ENCODE measurements at places on chromosomes 7 and 10.

GRCh38 chr7:20157456-20157855 lies 59.7 kb downstream of the MACC1 start:
- no peak for DNase-seq

DNA sequence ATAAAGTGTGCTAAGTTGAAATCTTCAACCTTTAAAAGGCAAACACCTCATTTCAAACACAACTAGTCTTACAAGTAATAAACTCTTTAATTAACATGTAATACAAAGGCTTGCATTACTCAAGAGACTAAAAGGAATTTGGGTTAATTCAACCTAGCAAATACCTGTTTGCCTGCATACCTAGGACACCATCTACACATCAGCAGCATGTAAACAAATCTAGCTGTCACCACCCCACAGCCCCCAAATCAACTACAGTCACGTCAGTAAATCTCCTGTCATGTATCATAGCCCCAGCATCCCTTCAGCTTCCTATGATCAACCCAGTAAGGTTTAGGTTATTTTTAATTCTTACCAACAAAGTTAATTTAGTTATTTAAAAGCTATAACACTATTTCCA lies 33.5 kb downstream of the ZNF800 start:
- DNase-seq: no peak

DNA sequence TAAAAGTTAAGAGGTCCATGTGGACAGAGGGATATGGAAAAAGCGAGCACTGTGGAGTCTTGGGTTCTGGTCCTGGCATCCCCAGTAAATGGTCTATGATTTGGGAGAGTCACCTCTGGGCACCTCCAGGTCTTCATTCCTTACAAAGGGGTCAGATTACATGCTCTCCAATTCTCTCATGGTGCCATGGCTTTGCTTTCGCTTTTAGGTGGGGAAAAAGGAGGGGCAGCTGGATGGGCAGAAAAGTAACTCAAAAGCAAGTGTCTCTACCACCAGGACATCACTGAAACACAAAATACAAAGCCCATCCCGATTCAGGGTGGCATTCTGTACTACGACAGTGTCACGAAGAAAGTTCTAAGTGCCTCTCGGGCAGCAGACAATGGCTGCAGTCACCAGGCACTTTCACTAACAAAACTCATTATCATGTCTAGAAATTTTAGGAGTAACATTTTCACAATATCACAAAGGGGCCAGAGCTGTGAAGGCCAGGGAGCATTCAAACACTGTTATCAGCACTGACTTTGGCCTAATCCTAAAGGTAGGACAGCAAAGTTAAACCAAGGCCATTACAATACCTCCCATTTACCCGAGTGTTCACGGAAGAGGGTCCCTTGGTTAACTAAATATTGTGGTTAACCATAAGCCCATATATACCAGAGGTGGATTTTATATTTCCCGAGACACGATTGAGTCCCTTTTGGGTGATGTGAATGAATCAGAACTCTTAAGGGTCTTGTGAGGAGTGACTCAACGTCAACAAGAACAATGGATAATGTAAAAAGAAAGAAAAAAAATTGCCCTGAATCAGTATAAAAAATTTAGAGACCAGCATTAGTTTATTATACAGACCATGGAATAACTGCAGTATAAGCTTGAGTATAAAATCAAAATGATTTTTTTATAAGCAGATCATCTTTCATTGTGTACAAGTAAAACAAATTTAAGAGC lies 2.5 kb downstream of the PSAP start:
- DNase-seq: no peak

- no peak for DNase-seq
Measured at GRCh38 chr7:148253629-148254028, 336.9 kb upstream of the C7orf33 start.

DNA sequence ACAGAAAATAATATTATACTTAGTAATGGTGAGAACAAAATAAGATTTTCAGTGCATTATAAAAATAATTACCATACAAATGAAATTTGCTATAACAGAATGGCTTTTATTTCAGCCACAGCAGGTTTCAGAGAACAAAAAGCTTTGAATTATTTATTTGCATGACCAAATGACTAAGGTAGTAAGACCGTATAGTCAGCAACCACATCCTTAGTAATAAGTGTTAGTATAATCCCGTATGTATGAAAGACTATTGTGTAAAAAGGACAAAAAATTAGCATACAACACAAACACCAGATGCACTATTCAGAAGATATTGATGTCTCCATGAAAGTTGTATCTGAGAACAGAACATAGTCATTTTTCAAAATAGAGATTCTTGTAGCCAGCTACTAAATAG lies 12.2 kb downstream of the PDZD8 start:
- DNase-seq: no peak

- DNase-seq: no peak
Measured at GRCh38 chr10:117539903-117540639, 2.5 kb upstream of the EMX2 start.

- no peak for DNase-seq
Measured at GRCh38 chr10:86757113-86757972, 924 bp downstream of the BMPR1A start.

DNA sequence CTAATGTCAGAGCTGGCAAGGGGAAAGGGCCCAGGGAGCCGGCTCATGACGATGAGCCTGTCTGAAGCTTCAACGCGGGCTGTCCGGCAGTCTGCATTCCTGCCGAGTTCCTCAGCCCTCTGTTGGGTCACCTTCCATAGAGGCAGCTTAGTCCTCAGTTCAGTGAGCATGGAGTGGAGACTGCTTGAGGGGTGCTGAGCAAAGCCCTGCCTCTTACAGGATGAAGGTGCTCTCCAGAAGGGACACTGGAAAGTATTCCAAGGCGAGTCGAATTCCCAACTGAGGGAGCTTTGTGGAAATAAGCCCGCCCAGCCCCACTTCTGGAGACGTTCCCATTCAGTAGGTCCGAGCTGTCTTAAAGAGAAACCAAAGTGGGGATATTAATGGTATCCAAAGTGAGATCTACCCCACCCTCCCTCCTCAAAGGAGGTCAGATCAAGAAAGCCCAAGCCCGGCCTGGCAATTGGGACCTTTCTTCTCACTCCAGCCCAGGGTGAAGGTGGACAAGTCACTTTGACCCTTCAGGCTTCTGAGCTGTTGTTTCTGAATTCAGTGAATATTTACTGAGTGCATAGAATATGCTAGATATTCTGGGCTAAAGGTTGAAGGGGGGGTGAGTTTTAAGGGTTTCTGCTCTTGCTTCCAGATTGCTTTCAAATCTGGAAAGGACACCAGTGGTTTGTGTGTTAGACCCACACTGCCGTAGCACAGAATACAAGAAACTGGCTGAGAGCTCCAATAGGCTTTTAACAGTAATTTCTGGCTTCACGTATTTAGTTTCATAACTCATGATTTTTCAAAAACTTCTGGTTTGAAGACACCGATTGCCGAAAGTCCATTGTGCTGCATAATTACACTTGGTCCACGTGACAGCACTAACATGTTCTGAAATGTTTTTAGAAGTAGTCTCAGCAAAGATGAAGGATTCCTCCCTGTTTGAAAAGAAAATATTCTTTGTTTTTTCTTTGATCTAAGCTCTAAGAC lies 3.5 kb downstream of the EGFR start:
- no peak for DNase-seq

GRCh38 chr7:134197345-134197744 lies 70.2 kb downstream of the LRGUK start:
- no peak for DNase-seq

DNA sequence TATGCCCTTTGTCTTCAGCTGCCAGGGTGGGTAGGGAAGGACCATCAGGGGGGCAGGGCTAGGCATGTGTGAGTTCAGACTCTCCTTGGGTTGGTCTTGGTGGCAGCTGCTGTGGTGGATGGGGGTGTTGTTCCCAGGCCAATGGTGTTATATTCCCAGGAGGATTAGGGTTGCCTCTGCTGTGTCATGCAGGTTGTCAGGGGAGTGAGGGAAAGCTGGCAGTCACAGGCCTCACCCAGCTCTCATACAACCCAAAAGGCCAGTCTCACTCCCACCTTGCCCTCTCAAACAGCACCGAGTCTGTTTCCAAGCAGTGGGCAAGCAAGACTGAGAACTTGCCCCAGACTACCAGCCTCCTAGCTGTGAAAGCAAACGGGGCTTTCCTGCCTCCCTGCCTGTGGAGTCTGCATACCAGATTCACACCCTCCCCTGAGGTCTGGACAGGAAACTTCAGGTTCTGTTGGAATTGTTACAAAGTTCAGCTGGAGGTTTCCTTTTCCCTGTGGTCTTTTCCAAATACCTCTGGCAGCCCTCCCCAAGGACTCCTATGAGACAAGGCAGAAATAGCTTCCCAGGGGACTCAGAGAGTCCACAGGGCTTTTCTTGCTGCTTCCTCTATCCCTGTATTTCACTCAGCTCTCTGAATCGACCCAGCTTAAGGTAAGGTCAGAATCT lies 1.4 kb downstream of the HYAL4 start:
- DNase-seq: no peak

DNA sequence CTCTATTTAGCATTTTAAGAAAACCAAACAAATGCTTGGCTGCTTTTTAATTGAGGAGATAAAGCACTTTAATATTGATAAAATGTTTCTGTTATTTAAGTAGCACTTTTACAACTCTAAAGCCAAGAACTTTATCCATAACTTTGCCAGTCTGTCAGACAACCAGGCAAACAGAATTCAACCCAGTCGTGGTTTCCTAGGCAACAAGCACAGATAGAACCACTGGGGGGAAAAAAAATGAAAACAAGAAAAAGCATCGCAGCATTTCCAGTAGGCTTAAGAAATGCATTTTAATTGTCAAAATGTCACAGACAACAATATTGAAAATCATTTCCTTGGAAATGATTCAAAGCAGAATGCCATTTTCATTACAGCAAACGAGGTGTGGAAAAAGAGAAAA lies 323.4 kb downstream of the PARD3 start:
- no peak for DNase-seq

- DNase-seq: no peak
Measured at GRCh38 chr7:151261529-151261928, 13.0 kb upstream of the SMARCD3 start.

DNA sequence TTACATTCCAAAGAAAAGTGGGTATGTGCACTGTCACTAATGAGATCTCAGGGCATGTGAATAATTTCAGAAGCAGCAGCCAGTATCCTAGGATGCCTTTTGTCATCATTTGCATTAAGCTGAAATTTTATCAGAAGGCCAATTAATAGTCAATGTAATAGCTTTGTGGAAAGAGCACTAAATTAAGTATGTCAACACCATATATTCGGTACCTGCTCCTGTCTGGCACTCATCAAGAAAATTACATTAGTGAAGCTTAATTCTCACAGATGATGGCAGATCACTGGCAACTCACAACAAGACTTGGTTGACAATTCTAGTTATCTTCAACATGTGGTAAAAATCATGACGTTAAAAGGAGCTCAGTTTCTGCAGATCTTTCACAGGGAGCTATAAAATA lies 271.4 kb downstream of the PARD3 start:
- no peak for DNase-seq

DNA sequence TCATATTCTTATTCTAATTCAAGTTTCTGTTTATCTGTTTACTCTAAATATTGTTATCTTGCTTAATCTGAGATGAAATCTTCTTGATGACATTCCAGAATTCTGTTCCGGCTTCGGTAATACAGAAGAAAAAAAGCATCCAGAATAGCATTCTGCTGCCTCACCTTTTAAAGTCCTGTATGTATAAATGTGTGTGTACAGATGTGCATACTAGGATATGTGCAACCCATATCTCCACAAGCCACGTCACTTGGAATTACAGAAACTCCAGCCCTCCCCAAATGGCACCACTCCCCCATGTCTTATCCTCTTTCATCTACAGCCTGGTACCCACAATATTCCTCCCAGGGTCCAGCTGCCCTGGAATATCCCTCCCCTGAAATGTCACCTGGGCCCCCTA lies 27.9 kb upstream of the USP6NL start:
- no peak for DNase-seq

GRCh38 chr7:132575982-132576720 lies at the start of gene PLXNA4:
PLXNA4 (minus strand) TSS chr7:132576470; CDS start chr7:132508693, 67,777 bp downstream.
- no peak for DNase-seq

DNA sequence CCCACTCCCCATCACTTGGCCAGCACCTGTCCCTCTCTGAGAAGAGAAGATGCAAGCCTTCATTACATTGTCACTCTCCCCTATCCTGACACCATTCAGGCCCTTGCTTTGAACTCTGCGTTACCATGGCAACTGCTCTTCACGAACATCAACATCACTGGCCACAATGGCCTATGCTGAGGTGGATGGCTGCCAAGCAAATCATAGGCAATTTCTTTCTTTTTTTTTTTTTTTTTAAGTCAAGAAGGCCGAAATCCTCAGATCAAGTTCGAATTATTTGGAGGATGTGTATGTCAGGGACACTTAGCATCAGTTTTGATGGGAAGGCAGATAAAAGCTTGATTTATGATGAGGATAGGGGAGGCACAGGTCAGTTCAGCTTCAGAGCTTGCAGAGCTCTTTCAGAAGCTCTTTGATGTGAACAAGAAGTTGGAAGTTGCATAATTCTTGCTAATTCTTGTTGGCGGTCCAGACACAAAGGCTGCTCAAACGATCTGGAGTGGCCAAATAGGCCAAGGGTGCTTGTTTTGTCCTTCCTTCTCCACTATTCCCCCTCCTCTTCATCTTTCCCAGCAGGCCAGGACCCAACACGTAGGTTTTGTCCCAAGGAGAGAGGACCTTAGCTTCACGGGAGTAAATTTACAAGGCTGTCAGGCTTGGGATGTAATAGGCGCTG lies 179.9 kb upstream of the NPVF start:
- no peak for DNase-seq

DNA sequence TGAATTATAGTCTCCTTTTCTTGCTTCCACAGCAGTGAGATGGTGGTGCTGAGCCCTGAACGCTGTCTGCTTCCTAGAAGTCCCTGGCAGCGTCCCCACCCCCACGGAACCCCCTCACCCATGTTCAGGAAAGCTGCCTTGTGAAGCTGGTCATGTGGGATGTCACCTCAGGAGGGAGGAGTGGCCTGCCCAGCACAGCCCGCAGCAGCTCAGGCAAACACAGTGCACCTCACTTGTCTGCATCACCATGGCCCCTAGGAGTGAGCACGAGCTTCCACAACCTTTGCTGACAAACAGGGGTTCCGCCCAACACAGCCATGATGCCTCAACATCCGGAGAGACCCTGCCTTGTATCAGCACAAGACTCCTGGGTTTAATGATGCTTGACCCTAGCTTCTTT lies 508.9 kb downstream of the RPS24 start:
- no peak for DNase-seq

GRCh38 chr10:132363921-132364593 lies 32.1 kb downstream of the LRRC27 start:
- DNase-seq: no peak

GRCh38 chr7:130982160-130982638 lies 248.2 kb upstream of the KLF14 start:
- no peak for DNase-seq

GRCh38 chr7:150325110-150325611 lies 1.8 kb upstream of the ACTR3C start:
- no peak for DNase-seq

DNA sequence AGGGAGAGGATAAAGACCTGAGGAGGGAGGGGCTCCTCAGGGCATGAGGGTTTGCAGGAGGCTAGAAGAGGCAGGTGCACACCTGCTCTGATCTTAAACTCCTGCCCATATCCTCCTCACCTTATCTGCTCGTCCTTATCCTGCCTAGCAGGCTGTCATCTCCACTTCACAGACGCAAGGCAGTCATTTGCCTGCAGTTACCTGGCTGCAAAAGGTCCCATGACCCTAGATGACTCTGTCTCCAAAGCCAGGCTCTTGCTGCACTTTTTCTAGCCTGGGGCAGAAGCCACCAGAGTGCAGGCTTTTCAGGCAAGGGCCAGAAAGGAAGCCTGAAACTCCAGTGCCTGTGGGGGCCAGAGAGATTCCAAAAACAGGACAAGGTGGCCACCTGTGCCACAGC lies 1.7 kb upstream of the ZNF853 start:
- no peak for DNase-seq

GRCh38 chr10:25683344-25683743 lies 250.7 kb upstream of the MYO3A start:
- no peak for DNase-seq
